ENCODE measurements at places on chromosomes 2 and 18.
A peak's percentile ranks its signal among the peaks of the same experiment; 100 is the strongest.

- no peak for DNase-seq
These were observed 65.9 kb downstream of the EIF5B start for GRCh38 chr2:99403084-99403483.

DNA sequence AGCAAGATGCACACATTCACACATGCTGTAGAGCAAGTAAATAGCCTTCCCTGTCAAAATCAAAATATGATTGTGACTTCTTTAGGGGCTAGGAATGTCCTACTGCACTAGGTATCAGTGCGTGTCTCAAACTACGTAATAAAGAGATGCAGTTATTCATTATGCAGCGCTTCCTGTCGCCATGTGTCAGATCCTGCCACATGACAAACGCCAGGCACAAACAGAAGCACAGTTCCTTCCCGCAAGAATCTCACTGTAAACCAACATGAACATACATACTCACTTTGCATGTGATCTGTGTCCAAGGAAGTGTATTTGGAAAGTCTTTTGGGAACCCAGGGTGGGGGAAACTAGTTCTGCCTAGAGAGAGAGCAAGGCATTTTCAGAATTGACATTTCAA, 599.9 kb downstream of the RNF144A start:
- peak; percentile 27 for DNase-seq

GRCh38 chr2:239164335-239164871, 236.4 kb downstream of the HDAC4 start:
- DNase-seq = peak; percentile 44

GRCh38 chr2:173441222-173441621, 86.5 kb downstream of the CDCA7 start:
- DNase-seq = no peak

GRCh38 chr18:8614875-8615274, 5.6 kb downstream of the RAB12 start:
- DNase-seq = no peak

DNA sequence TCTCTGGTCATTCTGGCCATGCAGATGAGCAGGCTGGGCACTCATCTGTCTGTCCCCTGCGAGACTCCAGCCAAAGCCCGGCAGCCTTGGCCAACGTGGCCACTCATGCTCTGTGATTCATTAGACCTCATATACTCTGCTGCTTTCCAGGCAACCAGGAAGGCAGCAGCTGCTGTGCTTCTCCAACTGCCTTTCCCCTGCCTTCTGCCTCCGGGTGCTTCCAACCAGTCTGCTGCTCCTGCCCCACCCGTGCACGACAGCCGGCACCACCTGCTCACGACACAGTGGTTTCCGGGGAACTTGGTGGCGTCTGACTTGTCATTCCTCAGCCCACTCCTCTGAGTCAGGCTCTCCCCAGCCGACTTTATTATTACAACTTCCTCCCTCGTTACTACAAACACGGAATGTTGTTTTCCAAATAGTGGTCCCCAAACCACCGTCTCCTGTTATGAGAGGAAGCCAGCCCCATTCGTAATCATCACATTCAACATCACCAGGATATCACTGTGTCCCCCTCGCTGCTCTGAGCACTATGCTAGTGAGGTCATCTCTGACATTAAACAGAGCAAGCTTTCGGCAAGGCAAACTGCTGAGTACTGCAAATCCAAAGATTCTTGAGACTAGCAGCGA, 392.4 kb downstream of the ALK start:
- DNase-seq = no peak

GRCh38 chr2:120720746-120721375, 14.8 kb upstream of the GLI2 start:
- no peak for DNase-seq

GRCh38 chr2:9191041-9191481, 15.6 kb upstream of the ASAP2 start:
- DNase-seq = no peak

DNA sequence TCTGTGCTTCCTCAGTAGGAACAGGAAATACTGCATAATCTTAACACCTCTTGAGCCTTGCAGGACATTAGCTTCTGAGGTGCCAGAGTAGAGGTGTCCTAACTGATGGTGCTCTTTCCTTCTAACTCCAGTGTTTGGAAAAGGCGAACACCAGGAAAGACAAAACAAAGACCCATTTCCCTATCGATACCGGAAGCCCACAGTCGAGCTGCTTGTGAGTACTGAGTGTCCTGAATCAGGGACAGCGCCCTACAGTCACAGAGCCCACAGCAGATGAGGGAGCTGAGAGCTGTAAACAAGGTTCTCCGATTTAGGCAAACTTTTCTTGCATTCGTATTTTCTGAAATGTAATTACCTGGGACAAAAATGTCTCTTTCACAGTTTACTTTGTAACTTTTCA, 50.7 kb downstream of the SLC14A2 start:
- no peak for DNase-seq
